ENCODE measurements at places on chromosomes 11 and 22.

- no peak for DNase-seq
Observed at GRCh38 chr11:46458491-46458890, 66.9 kb upstream of the CHRM4 start.

DNA sequence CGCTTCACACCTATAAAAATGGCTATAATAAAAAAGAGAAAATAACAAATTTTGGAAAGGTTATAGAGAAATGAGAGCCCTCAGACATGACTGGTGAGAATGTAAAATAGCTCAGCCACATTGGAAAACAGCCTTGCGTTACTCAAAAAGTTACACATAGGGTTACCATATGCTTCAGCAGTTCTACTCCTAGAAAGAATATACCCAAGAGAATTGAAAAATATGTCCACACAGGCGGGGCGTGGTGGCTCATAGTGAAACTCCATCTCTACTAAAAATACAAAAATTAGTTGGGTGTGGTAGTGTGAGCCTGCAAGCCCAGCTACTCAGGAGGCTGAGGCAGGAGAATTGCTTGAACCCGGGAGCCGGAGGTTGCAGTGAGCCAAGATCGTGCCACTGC is 7.6 kb upstream of the JHY start:
- DNase-seq, result no peak

GRCh38 chr11:36243641-36244040 is 45.6 kb downstream of the COMMD9 start:
- no peak for DNase-seq

GRCh38 chr11:2565447-2566222 is 120.8 kb downstream of the KCNQ1 start:
- no peak for DNase-seq

- DNase-seq, result no peak
Observed at GRCh38 chr11:111001986-111002611, 243.4 kb upstream of the POU2AF2 start.

All from HTR-8/SVneo (cell line).